ENCODE measurements at places on chromosomes 4 and X.

- DNase-seq: no peak
Observed at GRCh38 chr4:37728064-37728463, 41.9 kb upstream of the RELL1 start.

DNA sequence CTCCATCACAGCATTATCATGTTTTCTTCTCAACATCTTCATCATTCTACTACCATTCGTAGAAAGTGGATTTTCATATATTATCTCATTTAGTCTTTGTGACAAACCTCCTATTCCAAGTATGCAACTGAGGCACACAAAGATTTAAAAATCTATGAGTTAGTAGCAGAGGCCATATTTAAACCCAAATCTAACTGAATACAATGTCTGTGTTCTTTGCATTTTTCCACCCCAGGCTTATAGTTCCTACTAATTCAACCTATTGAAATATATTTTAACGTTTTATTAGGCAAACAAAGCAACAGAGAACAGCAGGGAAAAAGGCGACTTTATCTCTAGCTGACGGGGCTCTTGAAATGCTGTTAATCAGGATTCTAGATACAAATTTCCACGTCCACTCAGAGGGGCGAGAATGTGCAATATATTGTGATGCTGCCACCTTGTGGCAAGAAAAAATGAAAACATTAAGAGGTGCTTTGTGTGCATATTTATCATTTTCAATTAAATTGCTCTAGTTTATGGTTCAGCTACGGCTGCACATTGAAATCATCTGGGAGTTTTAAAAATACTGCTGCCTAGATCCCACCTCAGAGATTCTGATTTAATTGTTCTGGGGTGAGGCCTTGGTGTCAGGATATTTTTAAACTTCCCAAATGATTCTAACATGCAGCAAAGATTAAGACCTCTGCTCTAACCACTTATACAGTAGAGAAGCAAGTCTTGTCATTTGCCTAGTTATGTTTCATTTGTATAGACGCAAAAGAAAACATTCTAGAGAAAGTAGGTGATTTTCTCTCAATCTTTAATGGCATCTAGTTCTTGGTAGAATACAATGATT, 315.9 kb downstream of the MAPK10 start:
- DNase-seq: no peak

DNA sequence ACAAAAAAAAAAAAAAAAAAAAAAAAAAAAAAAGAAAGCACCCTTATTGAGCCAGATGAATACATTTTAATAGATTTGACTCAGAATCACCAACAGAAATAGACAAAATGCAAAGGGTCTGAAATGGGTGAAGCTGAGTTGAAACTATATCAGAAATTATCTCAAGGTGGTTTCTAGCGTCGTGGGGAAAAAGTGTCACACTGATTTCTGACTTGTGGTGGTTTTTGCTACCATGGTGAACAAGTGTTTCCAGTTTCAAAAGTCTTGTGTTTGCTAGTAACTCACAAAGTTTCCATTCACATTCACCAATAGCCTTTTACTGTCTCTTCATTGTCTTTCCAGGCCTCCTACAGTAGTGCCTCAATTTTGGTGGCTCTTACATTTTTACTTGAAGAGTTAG, 135.5 kb downstream of the ARHGAP24 start:
- DNase-seq: no peak

- no peak for DNase-seq
Observed at GRCh38 chrX:20418379-20419150, 151.9 kb upstream of the RPS6KA3 start.

- no peak for DNase-seq
Observed at GRCh38 chrX:84710611-84711010, 208.4 kb upstream of the HDX start.

- no peak for DNase-seq
Observed at GRCh38 chr4:86999136-86999643, 64.4 kb downstream of the AFF1 start.

DNA sequence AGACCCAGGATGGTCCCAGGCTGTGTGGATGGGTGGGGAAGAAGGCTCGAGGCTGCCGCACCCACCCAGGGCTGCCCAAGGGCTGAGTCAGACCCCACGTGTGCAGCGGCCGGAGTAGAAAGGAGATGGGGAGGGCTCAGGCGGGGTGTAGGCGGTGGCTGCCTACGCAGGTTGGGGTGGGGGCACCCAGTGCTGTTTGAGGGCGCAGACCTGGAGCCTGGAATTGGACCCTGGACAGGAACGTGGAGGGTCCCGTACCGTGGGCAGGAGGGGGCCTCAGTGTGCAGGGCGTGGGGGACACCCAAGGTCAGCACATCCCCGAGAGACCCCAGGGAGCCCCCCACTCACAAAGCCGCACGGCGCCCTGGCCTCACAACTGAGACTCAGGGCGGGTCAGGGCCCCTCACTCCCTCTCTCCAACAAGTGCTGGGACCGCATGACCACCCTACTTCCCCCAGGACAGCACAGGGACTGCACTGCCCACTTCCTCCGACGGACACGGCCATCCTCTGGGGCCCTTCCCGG, 79.9 kb downstream of the FAM53A start:
- no peak for DNase-seq

DNA sequence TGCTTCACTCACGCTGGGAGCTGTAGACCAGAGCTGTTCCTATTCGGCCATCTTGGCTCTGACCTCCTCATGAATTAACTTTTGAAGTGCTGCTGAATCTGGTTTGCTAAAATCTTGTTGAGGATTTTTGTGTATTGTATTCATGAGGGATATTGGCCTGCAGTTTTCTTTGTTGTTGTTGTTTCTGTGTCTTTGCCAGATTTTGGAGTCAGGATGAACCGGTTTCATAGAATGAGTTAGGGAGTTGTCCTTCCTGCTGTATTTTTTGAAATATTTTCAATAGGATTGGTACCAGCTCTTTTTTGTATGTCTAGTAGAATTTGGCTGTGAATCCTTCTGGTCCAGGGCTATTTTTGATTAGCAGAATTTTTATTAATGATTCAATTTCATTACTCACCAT, 138.1 kb downstream of the NPFFR2 start:
- no peak for DNase-seq

DNA sequence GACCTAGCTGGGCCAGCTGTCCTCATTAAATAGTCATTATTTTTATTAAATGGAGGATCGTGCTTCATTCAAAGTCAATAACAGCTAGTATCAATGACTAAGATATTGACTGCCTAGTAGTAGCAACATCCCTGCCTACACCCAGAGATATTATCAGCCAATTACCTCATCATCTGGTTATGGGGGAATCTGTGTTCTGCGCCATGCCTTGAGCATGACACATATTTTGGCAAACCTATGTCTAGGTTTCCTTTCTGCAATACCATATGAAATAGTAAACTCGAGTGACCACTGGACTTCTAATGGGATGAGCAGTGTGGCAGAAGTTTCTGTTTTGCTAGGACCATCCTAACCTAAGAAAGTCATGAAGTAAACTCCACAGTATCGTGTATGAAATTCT, 50.0 kb upstream of the AADAT start:
- DNase-seq: no peak

DNA sequence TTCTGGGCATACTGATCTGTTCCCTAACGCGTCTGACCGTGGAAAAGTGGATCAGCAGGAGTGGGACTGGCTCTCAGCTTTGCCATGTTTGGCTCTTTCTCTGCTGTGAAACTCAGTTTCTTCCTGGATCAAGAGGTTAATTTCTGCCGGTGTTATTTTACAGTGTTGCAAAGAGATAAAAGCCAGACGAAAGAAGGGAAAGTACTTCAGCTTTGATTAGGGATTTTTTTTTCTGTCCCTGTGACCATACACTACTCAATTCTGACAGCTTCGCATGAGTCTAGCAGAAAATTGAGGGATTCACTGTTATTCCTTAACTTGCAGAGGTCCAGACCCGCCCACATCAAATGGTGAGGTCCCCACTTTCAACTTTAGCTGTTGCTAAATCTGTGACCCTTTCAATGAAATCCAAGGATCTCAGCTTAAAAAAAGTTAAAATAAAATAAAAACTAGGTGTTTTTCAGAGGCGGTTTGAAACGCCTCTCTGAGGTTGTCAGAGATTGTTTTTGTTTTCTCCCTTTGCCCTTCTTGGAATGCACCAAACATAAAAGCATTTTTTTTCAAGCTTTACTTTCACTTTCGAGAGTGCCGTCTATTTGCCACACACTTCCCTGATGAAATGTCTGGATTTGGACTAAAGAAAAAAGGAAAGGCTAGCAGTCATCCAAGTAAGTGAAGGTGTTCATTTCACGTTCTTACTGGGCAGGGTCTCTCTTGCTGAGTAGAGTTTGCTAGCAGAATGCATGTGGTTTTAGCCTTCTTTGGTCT, at the start of gene TLR3:
Gene TLR3, plus strand, starts transcription at position 576 of the 768 bp plus-strand sequence. CDS start 7,464 bp downstream, outside the sequence.
- DNase-seq: no peak

GRCh38 chr4:74886484-74886883, 46.4 kb upstream of the PARM1 start:
- DNase-seq: no peak

DNA sequence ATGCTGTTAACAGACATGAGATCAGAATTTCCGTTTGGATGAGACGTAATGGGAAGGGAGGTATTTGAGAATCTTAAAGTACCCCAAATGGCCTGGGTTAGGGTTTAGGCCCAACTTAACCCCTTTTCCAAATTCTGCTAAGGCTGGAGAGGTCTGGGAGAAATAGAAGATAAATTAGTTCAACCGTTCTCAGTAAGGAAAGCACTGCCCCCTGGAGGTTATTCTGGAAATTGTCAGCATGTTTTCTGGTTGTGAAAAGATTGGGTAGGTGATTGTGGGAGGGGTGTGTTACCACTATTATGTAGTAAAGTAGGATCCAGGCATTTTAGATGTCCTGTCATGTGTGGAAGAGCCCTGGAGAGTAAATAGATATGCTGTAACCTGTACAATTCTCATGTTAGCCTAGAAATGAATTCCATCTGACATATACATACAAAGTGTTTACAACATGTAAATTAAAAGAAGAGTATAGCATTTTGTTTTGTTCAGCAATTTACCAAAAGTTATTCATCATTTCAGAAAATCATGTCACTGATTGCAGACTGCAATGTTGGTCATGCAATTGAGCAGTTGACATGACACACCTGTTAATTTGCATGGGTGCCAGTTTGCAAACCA, 26.8 kb upstream of the GRXCR1 start:
- peak; percentile 16 for DNase-seq

GRCh38 chrX:135944486-135944885, 29.3 kb downstream of the MMGT1 start:
- no peak for DNase-seq

DNA sequence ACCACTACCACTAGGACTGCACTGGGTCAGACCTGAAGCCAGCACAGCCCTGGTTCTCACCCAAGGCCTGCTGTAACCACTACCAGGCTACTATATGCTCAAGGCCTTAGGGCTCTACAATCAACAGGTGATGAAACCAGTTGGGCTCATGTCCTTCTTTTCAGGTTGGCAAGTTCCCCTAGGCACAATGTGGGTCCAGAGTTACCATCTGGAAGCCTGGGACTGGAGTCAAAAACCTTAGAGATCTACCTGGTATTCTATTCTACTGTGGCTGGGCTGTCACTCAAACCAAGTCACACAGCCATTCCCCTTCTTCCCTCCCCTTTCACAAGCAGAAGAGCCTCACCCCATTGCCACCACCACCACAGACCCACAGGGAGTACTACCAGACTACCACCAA, 175.6 kb downstream of the RELL1 start:
- DNase-seq: no peak

- no peak for DNase-seq
Observed at GRCh38 chr4:1018147-1019020, 7.0 kb downstream of the FGFRL1 start.

DNA sequence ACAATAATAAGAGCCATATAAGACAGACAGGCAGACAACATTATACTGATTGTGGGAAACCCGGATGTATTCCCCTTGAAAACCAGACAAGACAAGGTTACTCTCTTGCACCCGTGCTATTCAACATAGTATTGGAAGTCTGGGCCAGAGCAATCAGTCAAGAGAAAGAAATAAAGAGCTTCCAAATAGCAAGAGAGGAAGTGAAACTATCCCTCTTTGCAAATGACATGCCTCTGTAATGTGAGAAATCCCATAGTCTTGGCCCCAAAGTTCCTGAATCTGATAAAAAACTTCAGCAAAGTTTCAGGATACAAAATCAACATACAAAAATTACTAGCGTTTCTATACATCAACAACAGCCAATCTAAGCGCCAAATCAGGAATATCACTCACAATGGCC, 102.1 kb downstream of the DCAF12L2 start:
- DNase-seq: no peak

- no peak for DNase-seq
Observed at GRCh38 chr4:17605236-17605635, 9.2 kb upstream of the MED28 start.

- no peak for DNase-seq
Observed at GRCh38 chrX:8377041-8377440, 87.6 kb upstream of the VCX3B start.

GRCh38 chr4:26937139-26937538, 76.5 kb downstream of the STIM2 start:
- no peak for DNase-seq

- DNase-seq: no peak
Observed at GRCh38 chr4:113825272-113825671, 63.7 kb upstream of the CAMK2D start.
